ENCODE measurements at places on chromosomes 13 and 19.

- DNase-seq: no peak
Measured at GRCh38 chr13:76976490-76976889, 15.4 kb upstream of the CLN5 start.

DNA sequence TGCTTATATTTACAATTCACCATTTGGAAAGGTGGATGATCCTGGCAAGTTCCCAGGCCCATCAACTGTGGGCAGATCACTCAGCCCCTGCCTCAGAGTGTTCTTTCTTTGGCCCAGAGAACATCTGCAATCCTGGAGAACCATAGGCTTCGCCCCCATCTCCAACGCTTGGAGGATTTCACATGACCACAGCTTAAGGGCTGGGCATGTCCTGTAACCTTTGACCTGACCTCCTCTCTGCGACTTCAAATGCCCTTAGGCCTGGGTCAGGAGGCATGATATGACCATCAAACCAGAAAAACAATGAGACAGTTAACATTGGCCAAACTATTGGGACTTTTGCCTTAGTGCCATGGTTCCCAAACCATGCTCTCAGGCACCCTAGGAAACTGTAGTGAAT lies 7.2 kb upstream of the MBNL2 start:
- no peak for DNase-seq

- DNase-seq: peak; percentile 10
Measured at GRCh38 chr13:25118378-25118905, 22.5 kb downstream of the PABPC3 start.

DNA sequence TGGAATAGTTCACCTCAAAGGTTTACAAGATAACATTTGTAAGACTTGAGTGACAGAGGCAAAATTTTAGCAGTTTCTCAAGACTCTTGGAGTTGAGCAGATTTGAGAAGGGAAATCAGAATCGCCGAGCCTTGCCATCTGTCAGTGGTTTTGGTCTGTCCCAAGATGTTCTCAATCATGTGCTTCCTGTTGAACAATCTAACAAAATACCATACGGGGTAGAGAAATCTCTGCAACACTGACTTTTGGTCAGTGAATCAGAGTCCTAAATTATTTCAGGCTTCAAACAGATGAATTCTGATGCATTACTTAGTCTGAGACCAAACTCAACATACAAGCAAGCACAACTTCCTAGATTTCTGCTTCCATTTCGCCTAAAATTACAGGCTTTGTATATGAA lies 3.8 kb downstream of the KCTD12 start:
- peak; percentile 79 for DNase-seq

DNA sequence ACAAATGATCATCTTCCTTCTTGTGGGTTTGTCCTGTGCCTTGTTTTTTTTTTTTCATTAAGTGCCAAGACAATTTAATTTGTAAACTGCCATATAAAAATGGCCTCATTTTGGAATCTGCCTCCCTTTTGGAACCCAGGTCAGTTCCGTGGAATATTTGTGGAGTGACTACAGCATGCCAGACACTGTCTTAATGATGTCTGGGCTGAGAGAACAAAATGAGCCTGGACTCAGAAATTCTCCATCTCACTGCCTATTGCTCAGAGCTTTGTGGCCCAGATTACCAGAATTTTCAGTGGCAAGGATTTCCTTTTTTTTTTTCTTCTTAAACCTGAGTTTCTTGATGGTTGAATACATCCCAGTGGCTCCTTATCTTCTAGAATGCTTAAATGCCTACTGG lies 340.6 kb downstream of the ENOX1 start:
- no peak for DNase-seq

DNA sequence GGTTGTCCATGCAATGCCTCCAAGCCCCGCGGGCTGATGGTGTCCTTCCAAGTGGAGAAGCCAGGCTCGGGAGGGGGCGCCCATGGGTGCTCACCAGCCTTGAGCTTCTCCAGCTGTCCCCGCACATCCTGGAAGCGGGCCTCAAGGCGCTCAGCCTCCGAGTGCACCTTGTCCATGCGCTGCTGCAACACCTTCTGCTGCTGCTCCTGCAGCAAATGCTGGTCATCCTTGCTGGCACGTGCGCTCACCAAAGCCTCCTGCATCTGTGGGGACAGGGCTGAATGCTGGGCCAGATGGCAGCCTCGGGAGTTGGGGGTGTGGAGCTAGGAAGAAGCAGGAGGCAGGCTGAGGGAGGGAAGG lies 22.8 kb upstream of the EMP3 start:
- DNase-seq: no peak

DNA sequence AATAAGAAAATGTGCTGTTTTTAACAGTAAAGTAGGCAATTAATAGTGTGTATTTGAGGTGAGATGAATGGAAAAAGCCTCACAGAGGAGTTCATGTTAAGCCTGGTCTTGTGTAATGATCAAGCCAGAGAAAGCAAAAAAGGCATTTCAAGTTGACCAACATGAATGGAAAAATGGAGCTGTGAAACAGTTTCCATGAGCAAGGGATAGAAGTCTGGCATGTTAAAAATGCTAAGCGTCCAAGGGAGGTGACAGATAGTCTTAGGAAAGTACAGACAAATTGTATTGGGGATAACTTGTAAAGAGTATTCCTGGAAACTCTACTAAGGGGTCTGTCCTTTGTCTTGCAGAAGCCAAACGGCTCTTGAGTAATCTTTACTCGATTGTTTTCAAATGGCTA lies 506.8 kb upstream of the ATXN8OS start:
- DNase-seq: no peak

GRCh38 chr13:72284791-72285190 lies 417.8 kb upstream of the DACH1 start:
- no peak for DNase-seq

DNA sequence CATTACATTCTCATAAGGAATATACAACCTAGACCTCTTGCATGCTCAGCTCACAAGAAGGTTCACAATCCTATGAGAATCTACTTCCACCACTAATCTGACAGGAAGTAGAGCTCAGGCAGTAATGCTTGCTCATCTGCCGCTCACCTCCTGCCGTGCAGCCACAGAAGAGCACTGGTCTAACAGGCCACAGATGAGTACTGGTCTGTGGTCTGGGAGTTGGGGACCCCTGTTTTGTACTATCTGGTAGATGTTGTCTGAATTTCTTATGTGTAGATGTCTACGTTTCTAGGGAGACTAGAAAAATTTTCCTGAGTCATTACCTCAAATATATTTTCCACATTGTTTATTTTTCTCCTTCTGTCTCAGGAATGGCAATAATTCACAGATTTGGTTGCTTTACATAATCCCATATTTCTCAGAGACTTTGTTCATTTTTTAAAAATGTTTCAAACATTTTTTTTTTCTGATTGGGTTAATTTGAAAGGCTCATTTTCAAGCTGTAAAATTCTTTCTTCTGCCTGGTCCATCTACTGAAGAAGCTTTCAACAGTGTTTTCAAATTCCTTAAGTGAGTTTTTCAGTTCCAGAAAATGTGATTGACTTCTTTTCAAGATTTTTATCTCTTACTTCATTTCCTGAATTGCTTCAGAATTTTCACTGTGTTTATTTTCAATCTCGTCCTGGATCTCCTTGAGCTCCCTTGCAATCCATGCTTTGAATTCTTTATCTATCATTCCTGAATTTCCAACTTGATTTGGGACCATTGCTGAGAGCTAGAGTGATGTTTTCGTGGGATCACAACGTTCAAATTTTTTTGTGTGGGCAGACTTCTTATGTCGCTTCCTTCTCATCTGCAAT lies 1322.2 kb downstream of the PCDH9 start:
- DNase-seq: no peak

DNA sequence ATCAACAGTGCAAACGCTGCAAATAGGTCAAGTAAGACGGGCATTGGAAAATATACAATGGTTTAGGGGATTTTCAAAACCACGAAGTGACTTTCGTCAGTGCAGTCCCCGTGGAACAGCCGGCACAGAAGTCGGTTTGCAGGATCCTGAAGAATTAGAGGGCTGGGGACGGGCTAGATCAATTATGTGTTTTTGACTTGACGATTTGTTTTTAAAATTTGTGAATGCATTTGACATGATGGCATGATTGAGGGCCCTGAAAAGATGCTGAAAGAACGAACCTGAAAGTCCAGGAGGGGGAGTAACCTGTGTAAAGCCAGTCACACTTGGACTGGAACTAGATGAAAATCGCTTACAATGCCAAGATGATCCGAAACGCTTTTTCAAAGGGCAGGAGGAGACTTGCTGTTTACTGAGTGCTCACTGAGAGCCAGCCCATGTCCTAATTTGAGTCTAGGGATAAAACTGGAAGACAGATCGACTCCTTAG lies 8.9 kb upstream of the DGKH start:
- no peak for DNase-seq

GRCh38 chr13:51457086-51457815 lies 4.4 kb upstream of the INTS6 start:
- no peak for DNase-seq

- no peak for DNase-seq
Measured at GRCh38 chr13:106987427-106987785, 419.5 kb upstream of the ARGLU1 start.

DNA sequence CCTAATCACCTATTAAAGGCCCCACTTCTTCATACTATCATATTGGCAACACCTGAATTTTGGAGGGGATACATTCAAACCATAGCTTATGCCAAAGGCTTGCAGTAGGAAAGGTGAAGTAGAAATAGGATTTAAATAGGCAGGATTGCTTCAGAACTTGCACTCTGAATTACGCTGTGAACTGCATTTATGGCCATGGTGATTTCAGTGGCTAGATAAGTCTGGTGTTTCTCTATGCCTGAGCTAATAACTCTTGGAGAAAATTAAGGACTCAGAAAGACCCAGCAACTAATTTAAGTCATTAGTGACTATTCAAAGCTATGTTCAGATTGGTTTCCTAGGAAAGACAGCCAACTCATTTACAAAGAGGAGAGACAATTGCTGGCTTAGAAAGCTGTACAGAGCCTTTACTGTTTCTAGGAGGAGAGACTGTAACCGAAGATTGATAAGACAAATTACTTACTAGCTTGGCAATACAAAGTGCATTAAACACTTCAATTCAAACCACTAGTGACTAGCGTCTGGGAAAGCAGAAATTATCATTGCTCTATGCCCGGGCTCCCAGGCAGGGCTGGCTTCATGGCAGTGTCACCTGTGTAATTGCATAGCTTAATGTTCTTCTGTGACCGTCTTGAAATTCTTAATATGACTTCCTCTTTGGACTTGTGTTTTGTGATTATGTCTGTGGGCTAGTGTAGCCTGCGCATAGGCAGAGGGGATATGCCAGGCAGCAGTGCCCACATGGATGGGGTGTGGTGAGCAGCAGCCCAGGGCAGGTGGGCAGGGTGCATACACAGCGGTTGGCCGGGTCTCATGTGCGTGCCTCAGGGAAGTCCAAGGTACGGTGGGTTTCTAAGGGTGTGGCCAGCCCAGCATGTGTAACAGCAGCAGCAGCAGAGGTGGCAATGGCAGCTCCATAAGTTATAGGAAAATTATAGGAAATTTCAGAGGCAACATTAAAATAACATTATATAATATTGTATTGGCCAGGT lies 60.1 kb downstream of the KL start:
- DNase-seq: no peak

DNA sequence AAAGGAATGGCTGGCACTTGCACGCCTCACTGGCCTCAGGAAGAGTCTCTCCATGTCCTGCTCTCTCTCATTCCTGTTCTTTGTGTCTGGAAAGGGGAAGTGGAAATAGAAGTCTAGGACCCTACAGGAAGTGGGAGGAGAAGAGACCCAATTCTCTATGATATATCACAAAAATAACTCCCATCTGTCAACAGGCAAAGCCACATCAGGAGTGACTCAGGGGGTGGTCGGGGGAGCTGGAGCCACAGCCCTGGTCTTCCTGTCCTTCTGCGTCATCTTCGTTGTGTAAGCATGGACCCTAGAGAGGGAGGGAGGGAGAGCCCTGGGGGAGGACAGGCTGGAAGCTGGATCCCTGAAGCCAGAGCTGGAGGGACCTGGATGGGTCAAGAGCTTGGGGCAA lies 3.0 kb downstream of the SIGLEC9 start:
- DNase-seq: peak; percentile 36

- DNase-seq: no peak
Measured at GRCh38 chr19:35949131-35949530, 13.0 kb downstream of the LRFN3 start.

GRCh38 chr19:49340069-49340864 lies 5.1 kb downstream of the CD37 start:
- DNase-seq: no peak

GRCh38 chr19:44401139-44402115 lies at the start of gene ZNF285:
Gene ZNF285 (minus strand): TSS chr19:44401608. CDS start chr19:44397213, 4,395 bp downstream.
- no peak for DNase-seq

DNA sequence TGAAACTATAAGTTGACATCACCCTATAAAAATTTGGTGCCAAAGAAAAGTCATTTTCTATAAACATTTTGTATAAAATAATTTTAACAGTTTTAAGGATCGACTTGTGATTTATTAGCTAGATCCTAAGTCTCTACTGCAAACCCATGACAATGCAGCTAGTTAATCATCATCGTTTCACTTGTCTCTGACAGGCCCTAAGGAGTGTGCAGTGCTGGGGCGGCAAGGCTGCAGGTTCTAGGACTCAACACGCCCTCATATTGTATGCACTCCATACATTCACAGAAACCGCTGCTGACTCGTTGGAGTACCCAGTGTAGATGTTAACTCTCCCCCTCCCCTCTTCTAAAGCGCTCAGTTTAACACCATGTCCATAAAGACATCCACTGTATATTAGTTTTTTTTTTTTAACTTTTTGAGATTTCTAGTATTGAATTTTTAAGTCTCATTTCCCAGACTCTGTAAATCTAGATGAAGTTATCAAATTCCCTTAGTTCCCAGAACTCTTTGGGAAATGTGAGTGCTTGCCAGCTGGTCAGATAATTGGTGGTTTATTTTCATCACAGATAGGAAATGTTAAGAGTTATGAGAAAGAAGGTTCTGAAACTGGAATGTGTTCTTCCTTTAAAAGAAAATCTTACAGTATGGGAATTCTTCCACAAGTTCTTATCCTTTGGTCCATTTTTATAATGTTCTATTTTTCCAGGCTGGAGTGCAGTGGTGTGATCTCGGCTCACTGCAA lies 162.8 kb upstream of the RNF113B start:
- no peak for DNase-seq

GRCh38 chr13:80164462-80164861 lies 176.5 kb downstream of the SPRY2 start:
- DNase-seq: no peak

GRCh38 chr13:82597747-82598146 lies 1284.5 kb downstream of the SLITRK1 start:
- no peak for DNase-seq

DNA sequence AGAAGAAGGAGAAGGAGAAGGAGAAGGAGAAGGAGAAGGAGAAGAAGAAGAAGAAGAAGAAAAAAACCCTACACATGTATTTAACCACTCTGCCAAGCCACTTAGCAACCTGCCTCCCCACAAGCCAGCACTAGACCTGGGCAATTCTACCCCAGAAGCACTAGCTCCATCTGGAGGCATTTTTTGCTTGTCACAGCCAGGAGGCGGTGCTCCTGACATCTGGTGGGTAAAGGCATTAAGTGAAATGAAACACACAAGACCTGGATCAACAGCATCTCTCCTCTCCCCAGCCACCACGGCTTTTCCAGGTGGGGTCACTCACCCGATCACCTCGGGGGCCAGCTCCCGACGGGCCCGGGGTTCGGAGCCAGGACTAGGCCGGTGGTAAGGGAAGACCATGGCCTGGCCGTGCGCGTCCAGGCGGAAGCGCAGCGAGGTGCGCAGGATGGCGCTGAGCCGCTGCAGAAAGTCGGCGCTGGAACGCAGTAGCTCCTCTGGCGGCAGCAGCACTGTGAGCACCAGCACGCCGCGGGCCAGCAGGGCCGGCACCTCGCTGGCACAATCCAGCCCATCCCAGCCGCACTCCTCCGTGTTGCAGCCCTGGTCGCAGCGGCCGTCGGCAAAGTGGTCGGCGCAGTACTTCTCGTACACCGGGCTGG lies 26.9 kb downstream of the NOTCH3 start:
- no peak for DNase-seq
